ENCODE measurements at places on chromosomes 3 and 15.
A peak's percentile ranks its signal among the peaks of the same experiment; 100 is the strongest.

DNA sequence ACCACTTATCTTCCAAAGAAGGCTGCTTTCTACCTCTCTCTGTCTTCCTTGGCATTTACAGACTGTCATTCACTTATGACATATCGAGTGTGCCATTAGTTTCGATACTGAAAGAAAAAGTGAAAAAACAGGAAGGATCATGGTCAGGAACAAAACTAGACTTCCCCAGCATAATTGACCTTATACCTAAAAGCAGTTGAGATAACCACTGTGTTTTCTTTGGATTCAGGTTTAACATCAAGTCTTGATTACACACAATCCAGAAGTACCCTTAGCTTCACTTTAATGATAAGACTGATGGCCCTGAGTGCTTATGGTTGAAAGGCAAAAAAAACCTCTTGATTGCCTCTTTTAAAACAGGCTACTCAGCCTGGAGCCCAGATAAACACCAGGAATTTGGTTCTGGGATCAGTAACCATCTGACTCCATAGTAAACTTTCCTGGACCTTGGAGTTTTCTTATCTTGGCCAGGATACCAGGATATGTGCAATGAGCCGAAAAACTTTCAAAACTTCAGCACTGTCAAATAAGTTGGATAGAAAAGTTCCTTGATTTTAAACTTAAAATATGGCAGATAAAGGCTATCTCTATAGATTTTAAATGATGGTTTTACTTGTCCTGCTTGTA is 5.0 kb upstream of the UACA start:
- no peak for DNase-seq

DNA sequence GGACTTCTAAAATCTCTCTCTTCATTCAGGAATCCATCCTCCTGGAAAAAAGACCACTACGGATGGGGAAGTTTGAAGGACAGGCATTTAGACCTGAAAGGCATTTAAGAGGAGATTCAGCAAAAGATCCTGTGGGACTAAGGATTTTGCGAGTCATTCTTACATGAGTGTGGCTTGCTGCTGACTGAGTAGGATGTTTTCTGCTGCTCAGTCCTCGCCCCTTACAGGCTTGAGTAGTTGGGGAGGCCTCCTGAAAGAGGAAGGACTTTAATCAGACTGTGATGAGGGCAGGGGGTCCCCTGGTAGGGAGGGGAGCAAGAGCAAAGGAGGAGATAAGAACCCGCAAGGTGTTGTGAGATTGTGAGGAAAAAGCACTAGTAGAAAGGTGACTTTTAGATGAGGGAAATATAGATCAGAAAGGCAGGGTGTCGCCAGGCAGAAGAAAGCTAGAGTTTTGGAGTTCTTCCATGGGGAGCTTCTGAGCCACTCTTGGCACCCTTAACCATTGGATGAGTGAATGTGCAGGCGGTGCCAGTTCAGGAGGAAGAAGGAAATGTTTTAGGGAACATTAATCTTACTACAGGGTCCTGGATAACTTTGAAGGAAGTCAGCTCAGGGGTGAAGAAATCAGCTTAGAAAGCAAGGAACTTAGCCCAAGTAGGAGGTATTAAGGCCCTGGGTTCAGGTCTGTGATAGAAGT is 171.1 kb downstream of the RORA start:
- peak; percentile 15 for DNase-seq

DNA sequence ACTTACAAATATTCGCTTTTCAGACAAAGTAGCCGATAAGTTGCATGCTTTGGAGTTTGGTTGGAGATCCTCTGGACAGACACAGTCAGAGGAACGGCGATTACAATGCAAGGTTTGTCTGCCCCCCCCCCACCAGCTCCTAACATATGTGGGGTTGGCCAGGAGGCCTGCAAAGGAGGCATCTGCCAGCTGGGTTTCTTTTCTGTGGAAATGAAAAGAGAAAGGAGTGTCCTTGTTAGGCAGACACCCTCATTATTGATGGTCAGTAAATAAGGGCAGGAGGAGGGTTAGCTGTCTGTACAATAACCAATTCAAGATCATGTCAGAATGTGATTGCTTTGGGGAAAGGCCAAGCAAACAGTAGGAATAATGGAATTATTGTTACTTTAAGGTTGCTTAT is 49.1 kb downstream of the TLNRD1 start:
- DNase-seq = no peak

DNA sequence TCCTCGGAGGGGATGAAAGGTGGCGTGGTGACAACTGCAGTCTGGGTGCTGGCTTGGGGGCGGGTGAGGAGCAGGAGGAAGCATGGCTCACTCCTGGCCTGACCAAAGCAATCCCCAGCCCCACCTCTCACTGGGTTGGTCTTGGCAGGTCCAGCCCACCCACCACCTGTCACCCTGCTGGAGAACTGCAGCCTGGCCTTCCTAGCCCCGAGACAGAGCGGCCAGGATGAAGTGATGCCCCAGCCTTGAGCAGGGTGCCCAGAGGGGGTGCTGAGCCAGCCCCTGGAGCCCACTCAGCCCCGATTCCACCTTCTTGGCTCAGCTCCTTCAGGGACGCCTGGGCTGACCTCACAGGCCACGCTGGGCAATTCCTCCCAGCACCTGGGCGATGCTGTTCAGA is 89.9 kb downstream of the IQSEC1 start:
- no peak for DNase-seq

- no peak for DNase-seq
These were observed 29.9 kb upstream of the GHSR start for GRCh38 chr3:172478116-172478515.

- no peak for DNase-seq
These were observed 131.7 kb downstream of the MTHFS start for GRCh38 chr15:79765081-79765480.

- no peak for DNase-seq
These were observed 77.1 kb upstream of the CHRNB4 start for GRCh38 chr15:78717956-78718656.

DNA sequence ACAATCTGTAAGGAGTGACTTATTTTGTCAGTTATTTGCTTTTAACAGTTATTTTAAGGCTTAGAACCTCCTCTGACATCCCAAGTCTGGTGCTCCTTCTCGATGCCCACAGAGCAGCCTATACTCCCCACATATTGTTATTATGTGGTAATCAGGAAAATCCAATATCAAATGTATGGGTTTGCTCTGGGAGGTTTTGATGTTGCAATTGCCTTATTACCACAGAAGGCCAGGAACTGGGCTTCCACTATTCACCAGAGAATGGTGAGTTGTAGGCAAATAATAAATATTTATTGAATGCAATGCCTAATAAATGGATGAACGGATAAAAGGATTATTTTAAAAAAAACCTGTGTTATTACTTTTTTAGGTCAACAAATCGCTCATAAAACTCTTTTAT is 12.2 kb downstream of the NEK10 start:
- no peak for DNase-seq
